ENCODE measurements at places on chromosomes 6 and 20. TPM values are rescaled to one million over a fixed set of nuclear protein-coding genes. Genes with fewer than 3 reads are reported as not detected.

Gene DEFB124
- total RNA-seq: 0.62 TPM

Gene NNAT
- 372 TPM for total RNA-seq

Gene HRH3
- 0.35 TPM for total RNA-seq

Gene CARMIL1
- 4.3 TPM for total RNA-seq

Gene TCF15
- 5.9 TPM for total RNA-seq

GRCh38 chr6:30100585-30101443, 12.1 kb downstream of the TRIM31 start:
- peak; percentile 7 for DNase-seq

DNA sequence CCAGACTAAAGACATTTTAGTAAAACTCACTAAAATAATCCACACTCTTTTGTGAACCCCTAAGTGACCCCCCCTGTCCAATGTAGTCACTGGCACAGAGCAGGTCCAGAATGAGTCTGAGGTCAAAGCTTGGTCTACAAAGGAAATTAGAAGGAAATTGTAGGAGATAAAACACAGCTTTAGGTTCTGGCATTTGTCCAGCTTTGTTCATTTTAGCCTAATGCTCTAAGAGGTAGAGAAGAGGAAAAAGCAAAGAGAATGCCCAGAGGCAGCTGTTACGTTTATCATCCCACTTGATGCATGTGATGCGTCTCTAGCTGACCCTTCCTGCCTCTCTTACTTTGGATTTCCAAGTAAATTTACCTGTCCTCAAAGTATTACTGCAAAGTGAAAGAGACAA, 62.5 kb downstream of the CNKSR3 start:
- peak; percentile 76 for DNase-seq

GRCh38 chr20:61307686-61308476, 55.8 kb downstream of the CDH4 start:
- no peak for DNase-seq

DNA sequence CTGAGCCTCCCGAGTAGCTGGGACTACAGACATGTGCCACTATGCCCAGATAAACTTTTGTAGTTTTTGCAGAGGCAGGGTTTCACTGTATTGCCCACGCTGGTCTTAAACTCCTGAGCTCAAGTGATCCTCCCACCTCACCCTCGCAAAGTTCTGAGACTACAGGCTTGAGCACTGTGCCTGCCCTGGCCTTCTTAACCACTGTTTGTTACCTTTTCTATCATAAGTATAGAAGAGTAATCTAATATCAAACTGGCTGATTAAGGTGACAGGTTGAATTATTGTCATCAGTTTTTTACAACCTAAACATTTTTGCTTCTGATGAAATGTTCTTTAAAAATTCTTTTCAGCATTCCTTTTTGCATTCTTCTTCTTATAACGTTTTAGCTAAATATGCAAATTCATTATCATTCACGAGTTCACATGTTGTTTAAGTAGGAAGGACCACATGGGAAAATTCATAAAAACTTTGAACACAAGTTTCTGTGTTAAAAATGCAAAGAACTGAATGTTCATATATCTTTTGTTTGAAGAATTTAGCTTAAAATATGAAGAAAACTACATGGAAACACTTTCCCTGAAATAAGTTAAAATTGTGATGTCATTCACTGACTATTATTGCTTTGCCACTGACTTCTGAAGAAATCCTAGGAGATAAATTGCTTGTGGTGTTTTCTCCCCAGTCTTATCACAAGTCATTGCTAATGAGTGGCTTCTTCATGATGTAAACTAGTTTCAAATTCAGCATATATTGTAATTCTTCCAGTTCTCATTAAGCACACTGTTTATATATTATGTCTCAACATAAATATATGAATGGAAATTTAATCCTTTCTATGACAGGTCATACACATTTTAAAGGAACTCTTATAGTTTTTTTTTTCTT, 106.7 kb downstream of the ADGRB3 start:
- DNase-seq: no peak

GRCh38 chr6:30508890-30509736, 19.8 kb downstream of the HLA-E start:
- peak; percentile 51 for DNase-seq

DNA sequence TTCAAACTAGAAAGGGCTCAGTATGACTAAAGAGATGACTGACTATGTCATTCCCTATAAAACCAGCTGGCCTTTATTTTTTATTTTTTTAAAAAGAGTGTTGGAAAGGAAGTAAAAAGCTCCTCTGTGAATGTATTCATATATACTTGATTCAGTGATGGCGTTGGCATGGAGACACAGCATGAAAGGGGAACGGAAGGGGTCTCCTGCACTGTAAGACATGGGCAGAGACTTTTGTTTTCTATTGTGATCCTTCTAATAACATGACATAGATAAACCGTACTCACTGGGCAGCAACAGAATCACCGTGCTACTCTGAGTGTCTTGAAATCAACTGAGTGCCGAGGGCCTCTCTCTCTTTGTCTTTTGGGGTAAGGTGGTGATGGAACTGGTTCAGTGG, 228.1 kb upstream of the RIN2 start:
- DNase-seq: no peak

- DNase-seq: no peak
These were observed 73.0 kb upstream of the HMGN3 start for GRCh38 chr6:79307321-79308036.

- no peak for DNase-seq
These were observed 17.3 kb downstream of the EEF1E1 start for GRCh38 chr6:8085053-8085511.

- DNase-seq: peak; percentile 91
These were observed 9.2 kb downstream of the CPNE5 start for GRCh38 chr6:36829919-36830544.

DNA sequence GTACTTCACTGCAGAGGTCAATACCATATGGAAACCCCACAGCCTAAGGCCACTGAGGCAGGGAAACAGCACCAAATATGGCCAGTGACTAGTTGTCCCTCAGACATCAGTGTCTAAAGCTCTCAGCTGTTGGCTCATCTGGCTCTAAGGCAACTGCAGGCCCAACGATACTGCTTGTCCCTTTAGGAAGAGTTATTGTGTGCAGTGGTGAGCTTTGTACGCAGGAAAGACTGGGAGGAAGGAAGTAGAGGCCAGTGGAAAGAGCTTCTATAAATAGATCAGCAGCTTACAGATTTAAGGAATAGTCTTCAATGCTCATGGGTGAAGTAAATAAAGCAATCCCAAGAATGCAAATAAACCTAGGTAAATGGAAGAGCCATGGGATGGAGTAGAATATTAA, 29.3 kb downstream of the DNAAF9 start:
- DNase-seq: peak; percentile 63

DNA sequence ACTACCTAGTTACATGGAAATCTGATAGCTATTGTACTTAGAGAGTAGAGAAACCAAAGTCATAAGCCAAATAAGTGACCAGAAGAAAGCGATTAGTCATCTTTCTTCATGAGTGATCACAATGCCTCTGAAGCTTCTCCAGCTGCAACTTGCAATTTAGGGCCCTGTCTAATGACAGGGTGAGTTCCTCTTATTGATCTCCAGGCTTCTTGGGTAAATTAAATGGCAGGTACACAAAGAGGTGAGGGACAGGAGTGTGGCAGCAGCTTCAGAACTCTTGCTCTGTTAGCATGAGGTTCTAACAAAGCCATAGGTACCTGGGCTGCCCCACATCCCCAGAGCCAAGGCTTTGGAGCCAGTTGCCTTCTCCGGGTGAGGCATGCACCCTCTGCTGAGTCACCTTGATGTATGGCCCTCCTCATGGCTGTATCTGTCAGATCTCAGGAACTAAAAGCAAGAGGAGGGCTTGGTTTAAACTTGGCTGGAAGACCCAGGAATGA, 60.8 kb downstream of the PRDM1 start:
- DNase-seq: no peak

DNA sequence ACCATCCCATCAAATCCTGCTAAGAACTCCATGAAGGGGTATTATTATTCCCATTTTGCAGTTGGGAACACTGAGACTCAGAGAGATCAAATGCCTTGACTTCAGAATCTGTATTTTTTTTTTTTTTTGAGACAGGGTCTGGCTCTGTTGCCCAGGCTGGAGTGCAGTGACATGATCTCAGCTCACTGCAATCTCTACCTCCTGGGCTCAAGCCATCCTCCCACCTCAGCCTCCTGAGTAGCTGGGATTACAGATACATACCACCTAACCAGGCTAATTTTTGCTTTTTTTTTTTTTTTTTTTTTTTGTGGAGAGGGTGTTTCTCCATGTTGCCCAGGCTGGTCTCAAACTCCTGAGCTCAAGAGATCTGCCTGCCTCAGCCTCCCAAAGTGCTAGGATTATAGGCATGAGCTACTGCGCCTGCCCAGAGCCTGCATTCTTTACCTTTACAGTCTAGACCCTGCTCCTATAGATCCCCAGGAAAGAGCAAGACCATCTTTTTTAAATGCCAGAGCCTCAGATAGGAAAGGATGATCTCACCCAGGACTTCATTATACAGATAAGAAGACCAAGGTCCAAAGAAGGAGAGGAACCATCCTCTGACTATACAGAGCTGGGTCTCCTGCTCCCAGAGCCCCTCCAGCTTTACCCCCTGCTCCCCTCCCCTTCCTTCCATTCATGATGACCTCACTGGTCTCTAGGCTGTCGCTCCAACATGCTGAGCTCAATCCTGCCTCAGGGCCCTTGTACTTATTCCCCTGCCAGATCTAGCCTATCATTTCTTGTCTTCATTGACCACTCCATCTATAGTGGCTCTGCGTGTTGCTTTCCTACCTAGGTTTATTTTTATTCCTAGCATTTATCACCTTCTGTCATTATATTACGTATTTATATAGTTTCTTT, 138.6 kb downstream of the CEBPB start:
- DNase-seq: no peak

DNA sequence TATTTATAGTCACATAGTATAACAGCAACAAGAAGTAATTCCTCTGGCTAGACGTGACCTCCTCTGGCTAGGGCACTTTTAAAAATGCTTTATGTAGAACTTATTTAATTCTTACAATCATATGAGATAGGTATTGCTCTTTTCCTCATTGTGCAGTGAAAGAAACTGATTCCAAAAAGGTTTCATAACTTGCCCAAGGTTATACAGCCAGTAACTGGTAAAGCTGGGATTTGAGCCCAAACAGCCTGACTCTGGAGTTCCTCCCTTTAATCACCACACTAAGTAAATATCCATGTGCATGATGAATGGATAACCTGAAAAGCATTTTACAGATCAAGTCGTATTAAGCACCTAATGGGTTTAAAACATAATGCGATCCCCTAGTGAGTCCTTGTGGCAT, 214.6 kb downstream of the PRL start:
- peak; percentile 80 for DNase-seq

DNA sequence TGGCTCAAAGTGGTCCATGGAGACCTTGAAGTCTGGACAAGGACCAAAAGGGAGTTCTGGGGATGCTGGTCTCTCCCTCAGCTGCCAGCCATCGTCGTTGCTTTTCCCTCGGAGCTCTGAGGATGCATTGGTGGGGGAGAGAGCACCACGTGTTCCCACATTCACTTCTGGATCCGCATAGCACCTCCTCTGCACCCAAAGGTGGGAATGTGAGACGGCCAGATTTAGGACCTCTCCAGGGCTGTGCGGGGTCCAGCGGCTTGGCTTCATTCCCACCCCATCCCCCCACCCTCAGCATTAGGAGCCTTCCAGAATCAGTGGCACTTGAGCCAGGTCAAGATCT, 1.1 kb downstream of the EPB41L1 start:
- DNase-seq: no peak

- DNase-seq: peak; percentile 95
These were observed 68.5 kb downstream of the MRPL14 start for GRCh38 chr6:44058617-44059358.

DNA sequence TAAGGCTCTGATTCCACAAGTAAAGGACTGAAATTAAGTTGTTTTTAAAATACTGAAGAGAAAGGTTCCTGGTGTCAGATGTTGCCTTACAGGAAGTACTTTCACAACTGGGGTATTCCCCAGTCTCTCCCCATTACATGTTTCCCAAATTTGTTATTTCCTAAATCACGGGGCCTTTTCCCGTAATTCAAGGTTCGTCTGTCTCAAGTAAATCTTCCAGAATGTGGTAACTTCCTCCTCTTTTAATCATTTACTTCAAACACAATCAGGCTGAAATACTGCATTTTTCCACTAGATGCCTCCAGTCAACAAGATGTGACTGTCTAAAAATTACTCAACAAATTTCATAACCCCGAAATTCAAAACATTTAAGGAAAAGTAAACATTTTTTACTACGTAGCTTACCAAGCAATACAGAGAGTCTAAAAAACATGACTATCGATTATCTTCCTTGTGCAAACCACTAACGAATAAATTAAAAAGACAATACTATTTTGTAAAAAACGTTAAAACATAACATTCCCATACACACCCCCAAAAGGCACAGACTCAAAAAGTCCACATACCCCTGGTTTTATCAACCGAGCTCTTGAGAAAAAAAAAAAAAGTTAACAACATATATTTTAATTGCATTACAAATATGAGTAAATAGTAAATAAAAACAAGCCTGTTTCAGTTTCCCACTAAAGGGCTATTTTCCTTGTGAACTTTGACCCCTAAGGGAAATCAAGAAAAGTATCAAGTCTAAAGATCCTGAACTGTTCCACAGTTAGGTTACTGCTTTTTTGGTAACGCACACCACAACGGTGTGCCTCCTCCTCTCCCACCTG, 1.7 kb downstream of the SOD2 start:
- DNase-seq: peak; percentile 87

GRCh38 chr6:168200571-168201134, 118.9 kb downstream of the DACT2 start:
- DNase-seq: no peak

- peak; percentile 14 for DNase-seq
These were observed 547 bp downstream of the SAMD5 start for GRCh38 chr6:147508866-147509608.
